Stimulated activated CD4-positive, alpha-beta T cell treated with anti-CD3 and anti-CD28 coated beads, TNF-alpha, amount 100 ng/mL, for 24 hours (primary cell): ENCODE measurements at places on chromosomes 2 and 18.

GRCh38 chr2:204492417-204492816 lies 52.9 kb upstream of the PARD3B start:
- DNase-seq: no peak

DNA sequence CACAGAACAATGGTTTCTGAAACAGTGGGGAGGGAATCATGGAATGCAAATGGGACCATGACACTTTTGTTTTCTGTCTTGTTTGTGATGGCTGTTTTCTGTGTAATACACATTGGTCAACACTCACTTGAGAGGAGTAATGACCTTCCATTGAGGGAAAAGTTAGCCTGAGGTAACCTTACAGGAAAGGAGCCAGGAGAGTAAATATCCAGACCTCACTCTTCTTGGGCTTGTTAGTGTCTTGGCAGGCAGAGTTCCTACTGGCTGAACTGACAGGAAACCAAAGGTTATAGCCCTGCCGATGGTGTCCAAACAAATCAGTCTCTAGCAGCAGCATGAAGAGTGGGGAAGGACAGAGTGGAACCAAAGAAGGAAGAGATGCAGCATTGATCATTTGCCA lies 17.2 kb upstream of the RPRM start:
- no peak for DNase-seq

DNA sequence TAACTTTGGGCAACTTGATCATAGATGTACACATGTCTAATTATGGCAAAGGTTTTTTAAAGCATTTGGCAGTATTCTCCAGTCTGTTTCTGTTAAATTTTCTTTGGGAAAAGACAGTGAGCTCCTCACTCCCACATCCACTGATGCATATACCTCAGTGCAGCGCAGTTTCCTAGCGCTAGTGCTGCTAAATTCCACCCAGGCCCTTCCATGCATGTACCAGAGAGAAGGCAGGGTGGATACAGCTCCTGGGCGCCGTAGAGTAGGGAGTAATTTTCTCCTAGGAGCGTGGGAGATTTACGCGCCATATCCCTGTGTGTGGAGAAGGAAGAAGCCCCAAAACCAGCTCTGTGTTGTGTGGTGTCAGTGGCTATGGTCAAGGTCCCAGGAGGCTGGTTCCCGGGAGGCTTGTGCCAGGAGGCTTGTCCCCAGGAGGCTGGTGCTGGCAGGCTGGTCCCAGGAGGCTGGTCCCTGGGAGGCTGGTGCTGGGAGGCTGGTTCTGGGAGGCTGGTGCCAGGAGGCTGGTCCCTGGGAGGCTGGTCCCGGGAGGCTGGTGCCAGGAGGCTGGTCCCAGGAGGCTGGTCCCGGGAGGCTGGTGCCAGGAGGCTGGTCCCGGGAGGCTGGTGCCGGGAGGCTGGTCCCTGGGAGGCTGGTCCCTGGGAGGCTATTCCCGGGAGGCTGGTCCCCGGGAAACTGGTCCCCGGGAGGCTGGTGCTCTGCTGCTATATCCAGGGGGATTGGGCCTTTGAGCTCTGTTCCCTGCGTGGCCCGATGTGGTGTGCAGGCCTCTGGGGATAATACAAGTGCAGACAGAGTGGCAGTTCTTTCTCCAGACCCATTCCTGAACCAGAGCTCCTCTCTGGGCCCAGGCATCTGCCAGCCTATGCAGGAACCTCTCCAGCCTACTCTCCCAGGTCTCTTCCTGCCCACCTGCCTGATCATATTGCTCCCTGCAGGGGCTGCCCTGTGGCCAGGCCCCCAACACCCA lies 161.2 kb downstream of the SEPTIN10 start:
- no peak for DNase-seq

GRCh38 chr2:102485147-102485785 lies 12.2 kb downstream of the SLC9A4 start:
- DNase-seq: no peak

DNA sequence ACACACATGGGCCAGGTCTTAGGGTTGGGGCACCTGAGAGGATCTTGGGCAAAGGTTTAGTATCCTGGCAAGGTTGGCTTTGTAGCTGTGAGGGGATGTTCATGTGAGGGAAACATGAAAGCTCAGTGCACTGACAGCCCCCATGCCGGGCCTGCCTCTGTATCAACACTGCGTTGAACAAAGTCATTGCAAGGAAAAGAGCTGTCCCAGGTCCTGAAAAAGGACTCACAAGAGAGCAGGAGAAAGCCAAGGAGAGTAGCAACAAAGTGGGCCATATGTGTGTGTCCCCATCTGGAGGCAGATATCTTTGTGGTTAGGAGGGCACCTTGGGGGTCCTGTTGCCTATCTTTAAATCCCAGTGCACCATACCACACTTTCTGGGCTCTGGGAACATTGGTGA lies 237.8 kb upstream of the THSD7B start:
- no peak for DNase-seq

DNA sequence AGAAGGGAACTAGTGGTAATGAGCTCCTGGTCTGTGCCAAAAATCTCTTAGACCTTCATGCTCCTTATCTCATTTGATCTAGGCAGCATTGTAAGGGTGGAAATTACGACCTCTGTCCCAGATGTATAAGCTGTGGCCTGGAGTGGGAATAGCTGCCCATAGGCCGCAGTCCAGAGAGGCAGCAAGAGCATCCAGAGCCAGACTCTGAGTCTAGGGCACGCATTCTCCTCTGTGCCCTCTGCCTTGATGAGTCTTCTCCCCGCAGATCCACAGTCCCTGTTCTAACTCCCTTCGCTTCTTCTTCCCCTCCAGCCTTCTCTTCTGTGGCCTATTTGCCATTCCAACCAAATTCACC lies 304.6 kb downstream of the MYCN start:
- DNase-seq: no peak

DNA sequence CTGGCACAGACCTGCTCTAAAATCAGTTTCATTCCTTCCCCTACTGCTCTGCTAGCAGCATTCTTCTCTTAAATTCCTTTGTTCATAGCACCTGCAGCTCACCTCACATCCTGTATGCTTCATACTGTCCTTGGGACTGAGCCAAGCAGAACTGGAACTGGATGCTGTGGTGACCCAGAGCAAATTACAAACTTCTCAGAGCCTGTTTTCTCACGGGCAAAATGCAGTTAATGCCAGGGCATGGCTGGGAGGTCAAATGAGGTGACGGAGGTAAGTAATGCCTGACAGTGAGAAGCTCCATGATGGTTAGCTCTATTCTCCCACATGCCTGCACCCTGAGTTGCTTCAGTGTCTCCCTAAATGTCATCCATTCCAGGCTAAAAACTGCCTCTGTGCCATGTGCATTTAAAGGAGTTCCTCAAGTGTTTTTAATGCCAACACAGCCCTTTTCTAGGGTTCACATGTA lies 29.7 kb downstream of the C2orf42 start:
- no peak for DNase-seq

- DNase-seq: no peak
These were observed 28.4 kb downstream of the SIX3 start for GRCh38 chr2:44969936-44970335.

DNA sequence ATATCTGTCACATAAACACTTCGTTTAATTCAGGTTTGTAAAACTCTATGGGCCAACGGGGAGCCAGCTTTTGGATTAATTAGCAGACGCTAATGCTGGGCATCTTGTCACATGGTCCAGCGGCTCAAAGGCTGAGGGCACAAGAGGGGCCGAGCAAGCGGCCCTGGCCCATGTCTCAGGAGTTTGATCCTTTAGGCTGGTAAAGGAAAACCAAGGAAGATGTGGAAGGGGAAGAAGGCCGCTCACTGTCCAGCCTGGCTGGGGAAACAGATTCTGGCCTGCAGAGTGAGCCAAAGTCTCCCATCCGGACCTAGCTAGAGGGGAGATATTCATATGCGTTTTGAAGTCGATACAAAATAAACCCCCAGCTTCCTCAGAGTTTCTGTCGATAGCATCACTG lies 248.6 kb upstream of the SIX2 start:
- DNase-seq: no peak

- DNase-seq: no peak
These were observed 193.4 kb downstream of the TDRD15 start for GRCh38 chr2:21317131-21317530.

- no peak for DNase-seq
These were observed 41.2 kb downstream of the RALBP1 start for GRCh38 chr18:9516437-9517064.

GRCh38 chr2:110205660-110206455 lies 1.0 kb upstream of the NPHP1 start:
- no peak for DNase-seq
